ENCODE measurements at places on chromosomes 6 and 20. TPM values are rescaled to one million over a fixed set of nuclear protein-coding genes. Genes with fewer than 3 reads are reported as not detected.

CDSN gene
- not detected for total RNA-seq

ARFGAP1 gene
- 83.8 TPM for total RNA-seq

KDM1B gene
- total RNA-seq = 18.5 TPM

ADAM33 gene
- total RNA-seq = 0.72 TPM

RIMS4 gene
- total RNA-seq = not detected

GSTA3 gene
- not detected for total RNA-seq

ALDH8A1 gene
- not detected for total RNA-seq

CST7 gene
- 5.4 TPM for total RNA-seq

CRISP3 gene
- not detected for total RNA-seq

OR2B6 gene
- not detected for total RNA-seq

COL19A1 gene
- 101 TPM for total RNA-seq

TSBP1 gene
- not detected for total RNA-seq

TAAR2 gene
- not detected for total RNA-seq

VPS52 gene
- total RNA-seq = 51.2 TPM

PDE10A gene
- total RNA-seq = 15.8 TPM

ESR1 gene
- total RNA-seq = 0.83 TPM

TAAR1 gene
- not detected for total RNA-seq

DBNDD2 gene
- total RNA-seq = 3.3 TPM

KCNQ2 gene
- not detected for total RNA-seq

WFDC12 gene
- not detected for total RNA-seq

SALL4 gene
- total RNA-seq = not detected

VTA1 gene
- total RNA-seq = 92.5 TPM

ADTRP gene
- total RNA-seq = 1.2 TPM

B3GAT2 gene
- total RNA-seq = 0.05 TPM

PNLDC1 gene
- not detected for total RNA-seq

HLA-DOA gene
- not detected for total RNA-seq

OR12D3 gene
- not detected for total RNA-seq

PRKN gene
- total RNA-seq = 11.6 TPM

ASIP gene
- not detected for total RNA-seq

HLA-DRB1 gene
- 0.21 TPM for total RNA-seq

CD109 gene
- 32.3 TPM for total RNA-seq

CCN6 gene
- not detected for total RNA-seq

VIP gene
- total RNA-seq = not detected

EPHA7 gene
- total RNA-seq = 8.7 TPM

FAM83C gene
- not detected for total RNA-seq

UBE2V1 gene
- total RNA-seq = 96.8 TPM

BPIFB4 gene
- total RNA-seq = not detected

PRR18 gene
- total RNA-seq = not detected

SRSF12 gene
- not detected for total RNA-seq

FYN gene
- 165 TPM for total RNA-seq

SULF2 gene
- 6.0 TPM for total RNA-seq

CYP39A1 gene
- 0.24 TPM for total RNA-seq

HUS1B gene
- 0.36 TPM for total RNA-seq

BPIFB1 gene
- not detected for total RNA-seq

SEMG1 gene
- total RNA-seq = not detected

TRIM40 gene
- not detected for total RNA-seq

SLC22A7 gene
- not detected for total RNA-seq

IL17A gene
- total RNA-seq = not detected

WFDC10B gene
- not detected for total RNA-seq

ECT2L gene
- total RNA-seq = not detected

PRSS35 gene
- total RNA-seq = 1.3 TPM

PCK1 gene
- total RNA-seq = not detected

ABHD16B gene
- not detected for total RNA-seq

ERVFRD-1 gene
- not detected for total RNA-seq

SOX18 gene
- total RNA-seq = not detected

SIRPB2 gene
- total RNA-seq = not detected

PNPLA1 gene
- total RNA-seq = not detected
